Osteocyte (in vitro differentiated cells): ENCODE measurements at places on chromosomes 6 and 20. TPM values are rescaled to one million over a fixed set of nuclear protein-coding genes. Genes with fewer than 3 reads are reported as not detected.

DNA sequence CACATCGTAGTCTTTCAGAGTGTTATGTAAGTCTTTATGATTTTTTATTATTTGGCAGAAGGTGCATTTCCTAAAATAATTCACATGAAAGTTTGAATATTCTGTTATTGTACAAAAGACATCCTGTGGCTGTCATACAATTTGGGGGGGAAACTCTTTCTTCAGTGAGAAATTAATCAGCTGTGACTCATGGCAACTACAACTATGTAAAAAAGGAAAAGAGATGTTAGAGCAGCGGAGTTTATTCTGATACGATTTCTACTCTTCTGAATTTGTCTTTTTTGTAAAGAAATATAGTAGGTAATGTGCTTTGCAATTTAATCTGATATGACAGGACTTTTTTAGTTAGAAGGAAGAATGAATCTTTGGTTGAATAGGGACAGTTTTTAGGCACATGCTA lies 14.2 kb downstream of the COL19A1 start:
- no peaks in the 10 kb centered on the region for H3K4me1 ChIP-seq
- H3K36me3 ChIP-seq = no peaks in the 10 kb centered on the region
- no peak for DNase-seq
- H3K27ac ChIP-seq = no peak overlapping the region
- peaks cover 1% of the 10 kb centered on the region for H3K27me3 ChIP-seq

- no peak for DNase-seq
- H3K27me3 ChIP-seq = peaks cover 2% of the 10 kb centered on the region
- H3K4me1 ChIP-seq = no peaks in the 10 kb centered on the region
- no peaks in the 10 kb centered on the region for H3K36me3 ChIP-seq
These were observed 6.8 kb downstream of the NOX3 start for GRCh38 chr6:155448668-155449449.

DNA sequence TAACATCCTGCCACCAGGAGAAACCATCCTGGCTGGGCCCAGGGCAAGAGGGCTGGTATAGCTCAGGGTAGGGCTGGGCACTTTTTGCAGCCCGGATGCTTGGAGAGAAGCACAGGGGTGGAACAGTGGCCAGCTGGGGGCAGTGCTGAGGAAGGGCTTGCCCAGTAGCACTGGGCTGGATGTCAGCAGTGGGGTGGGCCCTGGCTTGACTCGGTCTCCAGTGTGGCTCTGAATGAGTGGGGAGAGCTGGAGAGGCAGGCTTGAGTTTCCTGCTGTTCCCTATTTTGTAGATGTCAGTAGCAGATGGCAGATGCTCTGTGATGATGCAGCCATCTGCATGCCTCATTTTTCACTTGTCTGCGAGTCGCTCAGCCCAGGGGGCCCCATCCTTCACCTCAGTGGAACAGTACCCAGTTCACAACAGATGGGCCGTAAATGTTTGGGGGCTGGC lies 56.3 kb upstream of the TULP1 start:
- no peak for DNase-seq
- H3K36me3 ChIP-seq = peaks cover 14% of the 10 kb centered on the region
- H3K4me1 ChIP-seq = no peaks in the 10 kb centered on the region
- H3K27ac ChIP-seq = no peak overlapping the region

DNA sequence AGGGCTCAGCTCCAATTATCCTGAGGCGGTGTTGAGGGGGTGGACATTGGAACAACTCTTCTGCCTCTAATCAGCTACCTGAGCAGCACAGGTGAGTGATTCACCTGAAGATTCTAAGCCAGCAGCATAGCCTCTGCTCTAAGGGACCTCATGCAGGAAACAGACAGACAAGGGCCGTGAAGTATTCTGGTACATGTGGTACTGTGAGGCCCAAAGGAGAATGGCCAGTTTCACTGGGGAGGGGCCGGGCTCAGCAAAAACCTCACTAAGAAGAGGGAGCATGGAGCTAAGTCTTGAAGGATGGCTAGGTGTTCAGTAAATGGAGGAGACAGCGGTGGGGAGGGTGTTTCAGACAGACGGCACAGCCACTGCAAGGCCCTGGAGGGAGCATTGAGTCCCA lies 58.5 kb upstream of the CCDC167 start:
- no peak overlapping the region for H3K4me3 ChIP-seq
- no peaks in the 10 kb centered on the region for H3K36me3 ChIP-seq
- no peak for DNase-seq

DNA sequence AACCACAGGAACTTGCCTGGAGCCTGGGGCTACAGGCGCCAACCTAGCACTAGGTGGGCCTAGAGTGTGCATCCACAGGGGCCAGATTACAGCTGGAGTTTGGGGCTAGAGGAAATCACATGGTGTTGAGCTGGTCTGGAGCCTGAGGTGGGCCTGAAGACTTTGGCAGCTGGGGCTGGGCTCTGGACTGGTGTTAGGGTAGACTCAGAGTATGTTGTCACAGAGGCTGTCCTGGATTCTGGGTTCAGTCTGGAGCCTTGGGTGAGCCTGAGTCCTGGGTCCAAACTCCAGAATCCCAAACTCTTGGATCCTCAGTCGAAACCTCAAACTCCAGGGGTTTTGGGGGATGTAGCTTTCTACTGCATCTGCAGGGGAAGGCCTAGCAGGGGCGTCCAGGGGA lies 356.7 kb downstream of the FRK start:
- H3K4me3 ChIP-seq = no peak overlapping the region
- no peaks in the 10 kb centered on the region for H3K36me3 ChIP-seq
- H3K27me3 ChIP-seq = no peaks in the 10 kb centered on the region
- no peak for DNase-seq
- H3K27ac ChIP-seq = no peak overlapping the region
- no peaks in the 10 kb centered on the region for H3K4me1 ChIP-seq

GRCh38 chr20:47776639-47777038 lies 8.6 kb downstream of the SULF2 start:
- peaks cover 38% of the 10 kb centered on the region for H3K27me3 ChIP-seq
- H3K27ac ChIP-seq = no peak overlapping the region
- no peaks in the 10 kb centered on the region for H3K36me3 ChIP-seq

DNA sequence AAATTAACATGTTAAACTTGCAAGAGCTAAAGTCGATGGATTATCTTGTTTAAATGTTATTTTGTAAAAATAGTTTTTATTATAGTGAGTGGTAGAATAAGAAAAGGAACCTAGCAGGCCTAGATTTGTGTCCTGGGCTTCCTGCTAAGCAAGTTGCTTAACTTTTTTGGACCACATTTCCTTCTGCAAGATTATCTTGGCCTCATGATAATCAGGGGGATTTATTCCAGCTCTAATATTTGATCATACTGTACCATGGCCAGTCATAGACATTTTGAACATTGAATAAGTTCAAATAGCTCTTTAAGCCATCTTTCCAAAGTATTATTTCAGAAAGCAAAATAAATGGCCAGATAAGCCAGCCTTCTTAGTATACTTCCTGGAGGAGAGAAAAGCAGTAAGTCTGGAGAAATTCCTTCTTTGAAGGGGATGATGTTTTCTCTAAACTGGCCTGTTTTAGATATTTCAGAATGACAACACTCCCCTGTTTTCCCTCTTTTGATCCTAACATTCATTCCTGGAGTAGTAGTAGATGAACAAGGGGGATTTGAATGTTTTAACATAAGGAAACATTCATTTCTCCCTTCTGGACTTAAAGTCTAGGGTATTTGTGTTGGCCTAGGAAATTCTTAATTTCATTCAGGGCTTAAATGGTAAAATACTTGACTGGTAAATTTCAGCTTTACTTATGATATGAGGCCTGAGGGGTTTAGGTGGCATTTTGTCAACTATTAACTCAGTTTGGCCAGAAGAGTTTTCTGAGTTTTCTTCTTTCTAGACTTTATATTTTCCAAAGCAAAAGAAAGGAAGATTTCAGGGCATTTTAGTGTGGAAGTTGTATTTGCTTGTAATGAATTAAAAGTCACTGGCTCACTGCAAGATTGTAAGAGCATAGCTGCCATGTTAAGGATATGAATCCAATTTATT lies 108.8 kb upstream of the SCGN start:
- no peaks in the 10 kb centered on the region for H3K27me3 ChIP-seq
- H3K27ac ChIP-seq = no peak overlapping the region
- H3K4me1 ChIP-seq = peaks cover 22% of the 10 kb centered on the region
- no peak overlapping the region for H3K4me3 ChIP-seq
- no peak for DNase-seq

GRCh38 chr20:44456611-44457010 lies 19.1 kb upstream of the TTPAL start:
- no peaks in the 10 kb centered on the region for H3K36me3 ChIP-seq
- peaks cover 5% of the 10 kb centered on the region for H3K27me3 ChIP-seq
- no peak overlapping the region for H3K27ac ChIP-seq
- H3K4me1 ChIP-seq = no peaks in the 10 kb centered on the region

GRCh38 chr6:4727671-4728435 lies 48.4 kb upstream of the CDYL start:
- peaks cover 6% of the 10 kb centered on the region for H3K4me1 ChIP-seq
- DNase-seq = no peak
- peaks cover 14% of the 10 kb centered on the region for H3K27me3 ChIP-seq
- H3K27ac ChIP-seq = no peak overlapping the region
- H3K4me3 ChIP-seq = no peak overlapping the region

- no peaks in the 10 kb centered on the region for H3K36me3 ChIP-seq
- no peak for DNase-seq
- peaks cover 2% of the 10 kb centered on the region for H3K4me1 ChIP-seq
- no peak overlapping the region for H3K4me3 ChIP-seq
- no peak overlapping the region for H3K27ac ChIP-seq
- H3K27me3 ChIP-seq = peaks cover 55% of the 10 kb centered on the region
These were observed 227.7 kb upstream of the RNF24 start for GRCh38 chr20:4243071-4243470.

DNA sequence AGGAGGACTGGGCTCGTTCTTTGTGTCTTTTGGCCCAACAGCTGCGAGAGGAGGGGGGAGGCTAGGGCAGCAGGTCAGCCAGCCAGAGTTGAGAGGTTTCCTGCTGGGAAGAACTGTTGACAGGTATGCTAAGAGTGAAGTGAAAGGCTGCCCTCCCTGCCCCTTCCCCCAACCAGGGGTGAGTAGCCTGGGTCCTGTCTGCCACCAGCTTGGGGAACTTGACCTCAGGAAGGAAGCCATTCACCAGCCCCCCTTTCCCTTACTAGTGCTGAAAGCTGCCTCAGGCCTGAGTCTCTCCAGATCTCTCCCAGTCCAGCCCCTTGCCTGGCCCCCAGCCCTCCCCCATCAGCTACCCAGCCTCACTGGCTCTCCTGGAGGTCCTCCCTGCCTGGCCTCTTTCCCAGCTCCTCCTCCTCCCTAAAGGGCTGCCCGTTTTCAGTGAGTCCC lies 20.7 kb upstream of the ZNF76 start:
- H3K4me1 ChIP-seq = peaks cover 15% of the 10 kb centered on the region
- no peak for DNase-seq
- H3K4me3 ChIP-seq = no peak overlapping the region
- peaks cover 21% of the 10 kb centered on the region for H3K36me3 ChIP-seq
- no peaks in the 10 kb centered on the region for H3K27me3 ChIP-seq

DNA sequence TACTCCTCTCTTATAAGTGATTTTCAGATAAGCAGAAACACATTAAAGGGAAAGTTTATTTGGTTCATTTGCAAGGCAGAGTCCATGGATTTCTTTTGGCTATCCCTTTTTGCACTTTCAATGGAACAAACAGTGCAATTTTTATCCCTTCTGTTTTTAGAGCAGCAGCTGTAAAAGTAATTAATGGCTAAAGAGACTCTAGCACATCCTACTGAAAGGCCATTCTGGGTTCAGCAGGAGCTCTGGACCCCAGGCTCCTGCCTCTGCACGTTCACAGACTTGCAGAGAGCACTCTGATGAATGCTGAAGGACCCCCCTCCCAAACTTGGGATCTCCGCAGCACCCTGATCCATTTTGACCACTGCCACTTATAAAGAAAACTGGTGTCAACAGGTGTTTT lies 40.3 kb upstream of the PDE7B start:
- no peak overlapping the region for H3K4me3 ChIP-seq
- H3K27me3 ChIP-seq = no peaks in the 10 kb centered on the region
- peaks cover 25% of the 10 kb centered on the region for H3K4me1 ChIP-seq
- no peak for DNase-seq

- peaks cover 17% of the 10 kb centered on the region for H3K27me3 ChIP-seq
- H3K36me3 ChIP-seq = peaks cover 19% of the 10 kb centered on the region
- H3K4me1 ChIP-seq = peaks cover 28% of the 10 kb centered on the region
- H3K4me3 ChIP-seq = peak overlapping the region; percentile 62
- no peak for DNase-seq
- peak overlapping the region; percentile 5 for H3K27ac ChIP-seq
These were observed 677 bp upstream of the ZBTB24 start for GRCh38 chr6:109483735-109484057.

Gene FRS3
- total RNA-seq = 3.4 and 3.9 TPM in 2 replicates

Gene TMC2
- total RNA-seq = not detected in 2 replicates
